ENCODE measurements at places on chromosomes 2 and 18.

GRCh38 chr2:127072396-127072795 is 34.6 kb downstream of the BIN1 start:
- no peak for DNase-seq

- no peak for DNase-seq
Measured at GRCh38 chr2:174997110-174997509, 8.1 kb downstream of the CHN1 start.

- no peak for DNase-seq
Measured at GRCh38 chr2:166230024-166230723, 102.4 kb upstream of the SCN1A start.

GRCh38 chr2:8676921-8677645 is 4.8 kb upstream of the ID2 start:
- DNase-seq: no peak

- no peak for DNase-seq
Measured at GRCh38 chr2:142299021-142299420, 168.2 kb upstream of the LRP1B start.

DNA sequence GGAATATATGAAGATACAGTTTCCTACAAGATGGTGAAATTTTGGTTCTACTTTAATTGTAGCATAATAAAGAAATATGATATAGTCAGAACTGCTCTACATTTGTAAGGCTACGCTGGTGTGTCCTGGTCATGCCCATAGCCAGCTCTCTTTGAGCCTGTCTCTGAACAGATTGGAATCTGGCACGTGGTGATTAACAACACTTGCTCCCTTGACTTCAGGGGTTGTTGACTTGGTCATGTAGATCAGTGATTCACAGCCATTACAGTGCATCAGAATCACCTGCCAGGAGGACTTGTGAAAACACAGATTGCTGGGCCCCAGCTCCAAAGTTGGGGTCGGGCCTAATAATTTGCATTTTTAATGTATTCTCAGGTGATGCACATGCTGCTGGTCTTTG is 80.4 kb downstream of the PTPRM start:
- no peak for DNase-seq

DNA sequence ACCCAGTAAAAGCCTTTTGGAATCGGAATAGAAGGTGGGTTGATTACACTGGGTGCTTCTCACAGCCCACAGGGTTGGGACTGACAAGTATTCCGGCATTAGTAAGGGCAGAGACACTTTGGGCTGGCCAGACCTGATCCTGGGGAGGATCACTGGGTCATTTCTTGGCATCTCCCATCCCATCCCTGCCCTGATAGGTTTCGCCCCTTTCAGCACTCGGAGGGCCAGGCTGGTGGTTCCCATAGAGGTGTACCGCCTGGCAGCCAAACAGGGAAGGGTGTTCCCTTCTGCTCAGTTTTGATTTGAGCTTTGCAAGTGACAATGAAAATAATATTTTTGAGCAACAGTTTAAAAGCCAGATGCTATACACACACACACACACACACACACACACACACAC is 37.3 kb downstream of the CYP1B1 start:
- DNase-seq: no peak

- no peak for DNase-seq
Measured at GRCh38 chr2:108896741-108897140, 92.3 kb downstream of the EDAR start.

GRCh38 chr2:137771064-137771463 is 193.2 kb upstream of the HNMT start:
- DNase-seq: no peak

- no peak for DNase-seq
Measured at GRCh38 chr2:174812037-174812436, 47.8 kb upstream of the CHRNA1 start.

- DNase-seq: no peak
Measured at GRCh38 chr2:190136259-190136658, 73.7 kb upstream of the MSTN start.

DNA sequence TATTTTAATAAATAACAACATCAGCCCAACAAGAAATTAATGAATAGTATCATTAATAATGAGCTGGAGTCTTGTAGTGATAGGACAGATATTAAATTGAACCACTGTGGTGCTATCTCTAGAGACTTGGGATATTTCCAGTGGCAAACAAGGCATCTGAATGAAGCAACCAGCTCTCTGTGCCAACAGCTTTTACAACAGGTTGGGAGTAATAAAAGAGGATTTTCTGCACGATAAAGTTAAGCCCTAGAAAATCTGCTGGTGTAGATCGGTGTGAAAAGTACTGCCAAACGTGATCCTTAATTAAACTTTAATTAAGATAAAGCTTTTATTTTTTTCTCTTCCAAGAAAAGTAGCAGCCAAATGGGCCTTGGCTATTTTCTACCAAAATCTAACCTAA is 385.5 kb downstream of the NR4A2 start:
- DNase-seq: no peak

DNA sequence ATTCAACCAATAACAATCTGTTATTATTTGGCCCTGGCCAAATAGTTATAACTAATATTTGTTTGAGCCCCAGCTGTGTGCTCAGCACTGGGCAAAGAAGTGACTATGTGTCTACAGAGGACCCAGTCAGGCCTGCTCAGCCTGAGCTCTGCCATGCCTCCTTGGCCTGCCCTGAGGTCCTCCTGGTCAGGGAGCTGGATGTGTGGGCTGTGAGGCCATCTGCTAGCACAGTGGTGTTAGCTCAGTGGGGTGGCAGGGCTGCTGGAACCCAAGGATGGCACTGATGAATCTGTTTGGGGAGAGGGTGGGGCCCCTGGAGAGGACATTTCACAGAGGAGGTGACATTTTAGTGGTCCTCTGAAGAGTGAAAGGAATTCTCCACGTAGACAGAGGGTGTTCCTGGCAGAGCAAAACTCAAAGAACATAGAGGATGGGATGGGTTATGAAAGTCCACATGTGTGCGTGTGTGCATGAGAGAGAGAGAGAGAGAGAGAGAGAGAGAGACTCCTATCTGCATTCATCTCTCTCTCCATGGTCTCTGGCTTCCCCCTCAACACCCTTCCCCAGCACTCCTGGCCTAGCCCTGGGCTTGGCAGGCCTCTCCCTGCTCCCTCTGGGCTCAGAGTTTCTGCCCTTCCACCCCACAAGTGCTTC is 21.2 kb upstream of the ATOH8 start:
- no peak for DNase-seq

DNA sequence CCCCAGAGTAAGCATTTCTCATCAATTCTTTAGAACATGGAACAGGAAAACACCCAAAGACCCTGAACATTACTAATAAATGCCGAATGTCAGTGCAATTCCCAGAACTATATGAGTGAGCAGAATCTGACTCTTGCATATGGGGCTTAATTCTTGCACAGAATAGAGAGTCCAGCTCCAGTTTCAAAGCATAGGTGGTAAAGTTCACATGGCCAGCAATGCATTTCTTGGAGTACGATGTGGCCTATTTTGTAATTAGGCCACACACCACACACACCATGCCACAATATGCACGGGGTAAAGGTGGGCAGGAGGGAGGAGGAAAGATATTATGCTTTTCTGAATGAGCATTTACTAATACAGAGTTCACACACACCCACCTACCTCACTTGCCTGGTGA is 56.5 kb downstream of the PLA2R1 start:
- DNase-seq: no peak

GRCh38 chr2:189234991-189235390 is 55.4 kb upstream of the COL5A2 start:
- no peak for DNase-seq

DNA sequence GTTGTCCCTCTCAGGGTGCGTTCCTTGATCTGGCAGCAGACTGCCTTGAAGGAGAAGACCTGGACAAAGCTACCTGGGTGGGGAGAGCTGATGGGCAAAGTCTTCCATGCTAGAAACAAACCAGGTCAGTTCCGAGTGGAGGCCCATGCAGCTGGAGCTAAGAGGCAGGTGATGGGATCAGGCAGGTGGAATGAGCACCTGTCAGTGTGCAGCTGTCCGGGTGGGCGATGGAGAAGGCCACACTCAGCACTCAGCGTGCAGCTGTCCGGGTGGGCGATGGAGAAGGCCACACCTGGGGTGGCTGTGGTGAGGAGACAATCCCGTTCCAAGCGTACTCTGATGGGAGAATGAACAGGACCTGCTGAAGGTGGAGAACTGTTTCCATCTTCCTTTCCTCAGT is 237.3 kb upstream of the MYT1L start:
- DNase-seq: no peak

- no peak for DNase-seq
Measured at GRCh38 chr2:190575263-190575662, 40.7 kb upstream of the NEMP2 start.

DNA sequence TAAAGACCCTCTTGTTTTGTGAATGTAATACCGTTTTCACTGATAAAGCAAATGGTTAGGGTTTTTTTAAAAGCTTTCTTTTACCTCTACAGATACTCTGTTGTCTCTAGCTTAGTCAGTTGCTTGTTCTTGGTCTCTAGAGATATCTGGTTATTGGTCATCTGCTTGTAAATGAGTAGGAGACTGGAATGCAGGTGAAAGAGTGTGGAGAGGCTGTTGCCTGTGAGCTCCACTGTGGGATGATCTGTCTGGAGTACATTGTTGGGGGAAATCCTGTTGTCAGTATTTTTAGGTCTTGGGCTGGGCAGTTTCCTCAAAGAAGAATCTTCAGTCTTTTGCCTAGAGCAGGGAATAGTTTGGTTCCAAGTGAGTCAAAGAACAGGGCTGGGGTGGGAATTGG is 67.7 kb downstream of the SMCHD1 start:
- DNase-seq: no peak

DNA sequence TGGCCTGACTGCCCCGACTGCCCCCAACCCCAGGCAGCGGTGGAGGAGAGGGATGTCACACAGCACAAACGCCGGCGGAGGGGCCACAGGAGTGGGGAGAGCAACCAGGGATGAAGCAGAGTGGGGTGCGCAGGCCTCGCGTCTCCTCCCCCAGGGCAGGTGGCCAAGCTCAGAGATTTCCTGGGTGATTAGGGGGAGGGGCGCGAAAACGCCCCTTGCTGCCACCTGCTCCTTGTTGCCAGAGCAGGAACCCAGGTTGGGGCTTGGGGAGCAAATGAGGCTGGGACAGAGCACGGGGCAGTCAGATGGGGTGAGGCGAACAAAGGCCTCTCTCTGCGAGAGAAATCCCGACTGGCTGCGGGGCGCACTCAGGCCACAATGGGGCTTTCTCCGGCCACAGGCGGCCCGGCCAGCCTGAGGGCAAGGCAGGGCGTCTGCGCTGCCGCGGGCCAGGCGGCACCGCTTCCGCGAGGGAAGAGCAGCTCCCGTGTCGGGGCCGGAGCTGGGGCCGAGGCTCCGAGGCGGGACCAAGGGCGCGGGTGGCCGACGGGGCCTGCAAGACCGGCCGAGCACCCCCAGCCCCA is 11.5 kb downstream of the TEX44 start:
- DNase-seq: peak; percentile 43

- no peak for DNase-seq
Measured at GRCh38 chr2:110842048-110842447, 109.7 kb downstream of the ACOXL start.

DNA sequence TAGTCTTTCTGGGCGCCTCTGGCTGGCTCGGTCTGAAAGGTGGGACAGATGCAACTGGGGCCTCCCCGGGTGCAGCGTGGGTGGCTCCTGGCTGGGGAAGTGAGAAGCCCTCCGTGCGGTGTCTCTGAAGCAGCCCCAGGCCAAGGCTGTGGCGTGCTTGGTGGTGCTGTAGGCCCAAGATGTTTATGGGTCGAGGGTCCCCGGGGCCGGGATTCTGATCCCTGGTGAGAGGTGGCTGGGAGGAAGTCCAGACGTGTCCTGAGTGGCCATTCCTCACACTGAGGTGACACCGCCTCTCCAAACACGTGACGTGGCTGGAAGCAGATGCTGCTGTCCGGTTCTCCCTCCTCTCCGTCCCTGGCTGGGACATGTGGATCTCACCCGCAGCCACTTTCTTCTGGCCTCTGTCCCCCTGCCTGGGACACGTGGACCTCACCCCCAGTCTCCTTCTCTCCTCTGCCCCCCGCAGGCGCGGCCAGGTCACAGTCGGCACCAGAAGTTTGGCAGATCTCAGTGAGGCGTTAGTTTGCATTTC is 12.6 kb downstream of the RTP5 start:
- peak; percentile 30 for DNase-seq

GRCh38 chr2:191253476-191253875 is 8.3 kb downstream of the MYO1B start:
- DNase-seq: no peak

DNA sequence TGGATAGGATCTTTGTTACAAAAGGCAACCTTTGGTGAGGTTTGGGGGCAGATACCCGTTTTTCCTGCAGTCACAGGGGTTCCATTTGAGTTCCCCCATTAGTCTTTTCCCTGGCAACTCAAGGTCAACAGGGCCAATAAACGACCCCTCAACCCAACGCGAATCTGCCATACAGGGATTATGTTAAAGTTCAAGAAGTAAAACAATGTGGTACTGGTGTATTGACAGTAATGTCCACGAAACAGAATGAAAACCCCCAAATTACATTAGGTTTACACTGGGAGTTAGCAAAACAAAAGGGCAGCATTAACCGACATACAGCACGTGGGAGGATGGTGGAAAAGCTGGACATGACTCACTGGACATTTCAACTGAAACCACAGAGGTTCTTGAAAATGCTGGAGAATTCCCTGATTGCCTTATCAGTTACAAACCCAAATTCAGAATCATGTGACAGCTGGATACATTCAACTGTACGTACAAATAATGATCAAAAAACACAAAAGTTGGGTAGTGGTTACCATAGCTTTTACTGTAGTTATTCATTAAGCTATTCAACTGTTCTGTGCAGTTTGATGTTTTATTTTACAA is 4.9 kb upstream of the IMP4 start:
- DNase-seq: no peak

GRCh38 chr18:77063260-77063659 is 69.3 kb downstream of the MBP start:
- DNase-seq: no peak

DNA sequence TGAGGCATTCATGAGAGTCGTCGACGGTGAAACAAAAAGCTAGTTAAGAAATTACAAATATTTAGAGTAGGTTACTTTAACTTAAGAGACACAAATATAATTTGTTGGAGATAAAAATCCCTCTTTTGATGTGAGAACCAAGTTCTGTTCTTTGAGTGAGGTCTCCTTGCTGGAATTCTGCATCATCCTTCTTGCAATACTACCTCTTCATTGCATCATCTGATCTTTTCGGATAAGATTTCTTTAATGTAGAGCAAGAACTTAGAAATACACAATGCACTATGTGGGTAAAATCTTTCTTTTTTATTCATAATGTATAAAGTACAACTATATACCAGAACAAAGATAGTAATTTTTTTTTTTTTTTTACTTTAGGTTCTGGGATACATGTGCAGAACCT is 118.4 kb downstream of the ARL4C start:
- DNase-seq: no peak

- DNase-seq: no peak
Measured at GRCh38 chr18:63000839-63001238, 285.5 kb downstream of the PHLPP1 start.

GRCh38 chr2:215423234-215423633 is 12.6 kb downstream of the FN1 start:
- DNase-seq: no peak

GRCh38 chr2:53129851-53130250 is 637.8 kb upstream of the CHAC2 start:
- DNase-seq: no peak

Measured in NCI-H1930 (cell line).